ENCODE measurements at places on chromosomes 2 and 18.

DNA sequence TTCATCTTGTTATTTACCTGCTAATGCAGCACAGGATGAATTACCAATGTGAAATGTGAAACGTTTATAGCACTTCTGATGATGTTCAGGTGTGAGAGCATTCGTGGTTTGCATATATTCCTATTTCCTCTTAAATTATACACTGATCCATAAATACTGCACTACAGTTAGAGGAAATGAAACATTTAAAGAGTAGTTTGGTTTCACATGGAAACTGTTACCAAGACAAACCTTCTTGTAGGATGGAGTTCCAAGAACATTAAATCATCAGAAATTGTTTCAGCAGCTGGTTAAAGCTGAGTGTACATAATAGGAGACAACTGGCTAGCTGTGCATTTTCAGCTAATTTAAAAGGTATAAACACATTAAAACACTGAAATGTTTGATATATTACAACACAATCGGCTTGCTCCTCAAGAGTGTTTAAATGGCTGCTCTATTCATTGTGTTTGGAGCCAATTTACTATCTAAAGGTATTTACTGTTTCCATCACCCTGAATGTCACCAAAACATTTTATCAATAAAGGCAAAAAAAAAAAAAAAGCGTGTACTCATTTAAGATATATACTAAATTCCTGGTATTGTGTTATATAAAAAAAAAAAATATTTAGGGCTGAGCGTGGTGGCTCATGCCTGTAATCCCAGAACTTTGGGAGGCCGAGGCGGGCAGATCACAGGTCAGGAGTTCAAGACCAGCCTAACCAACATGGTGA is 100.6 kb downstream of the DYM start:
- H3K4me3 ChIP-seq = no peak overlapping the region
- H3K27me3 ChIP-seq = no peaks in the 10 kb centered on the region
- no peaks in the 10 kb centered on the region for H3K4me1 ChIP-seq
- no peak for DNase-seq

DNA sequence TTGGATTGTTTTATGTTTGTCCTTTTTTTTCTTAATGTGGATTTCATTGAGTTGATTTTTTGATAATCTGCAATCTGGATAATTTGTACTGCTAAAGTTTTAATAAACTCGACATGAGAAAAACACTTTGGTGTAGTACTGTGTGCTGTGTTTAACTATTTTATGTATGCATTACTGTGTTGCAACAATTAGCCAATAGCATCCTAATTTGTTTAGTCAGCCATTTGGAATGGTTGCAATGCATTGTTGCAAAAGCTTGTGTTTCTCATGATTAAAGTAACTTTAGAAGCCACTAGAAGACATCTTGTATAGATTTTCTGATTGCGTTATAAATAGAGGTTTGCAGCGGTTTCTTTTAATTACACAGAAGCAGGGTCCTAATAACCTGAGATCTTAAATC is 53.5 kb downstream of the PPIG start:
- no peak overlapping the region for H3K4me3 ChIP-seq
- no peak for DNase-seq
- H3K27me3 ChIP-seq = no peaks in the 10 kb centered on the region
- no peak overlapping the region for H3K27ac ChIP-seq
- peaks cover 51% of the 10 kb centered on the region for H3K36me3 ChIP-seq

DNA sequence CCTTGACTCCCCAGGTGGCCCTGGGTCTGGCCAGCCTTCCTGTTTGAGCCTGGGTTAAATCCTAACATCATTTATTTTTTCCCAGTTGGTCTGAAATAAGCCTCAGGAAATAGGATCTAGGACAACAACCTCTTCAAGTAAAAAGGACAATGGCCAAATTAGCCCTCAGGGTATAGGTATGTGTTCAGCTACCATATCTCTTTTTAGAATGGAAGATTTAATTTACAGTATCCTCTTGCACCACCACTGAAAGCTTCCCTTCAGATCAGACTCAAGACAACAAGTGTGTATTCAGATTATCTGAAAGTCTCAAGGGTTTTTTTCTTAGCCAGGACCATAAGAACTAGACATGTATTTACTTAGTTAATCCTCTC is 61.6 kb upstream of the CXCR4 start:
- no peaks in the 10 kb centered on the region for H3K36me3 ChIP-seq
- no peak for DNase-seq
- H3K4me1 ChIP-seq = no peaks in the 10 kb centered on the region

DNA sequence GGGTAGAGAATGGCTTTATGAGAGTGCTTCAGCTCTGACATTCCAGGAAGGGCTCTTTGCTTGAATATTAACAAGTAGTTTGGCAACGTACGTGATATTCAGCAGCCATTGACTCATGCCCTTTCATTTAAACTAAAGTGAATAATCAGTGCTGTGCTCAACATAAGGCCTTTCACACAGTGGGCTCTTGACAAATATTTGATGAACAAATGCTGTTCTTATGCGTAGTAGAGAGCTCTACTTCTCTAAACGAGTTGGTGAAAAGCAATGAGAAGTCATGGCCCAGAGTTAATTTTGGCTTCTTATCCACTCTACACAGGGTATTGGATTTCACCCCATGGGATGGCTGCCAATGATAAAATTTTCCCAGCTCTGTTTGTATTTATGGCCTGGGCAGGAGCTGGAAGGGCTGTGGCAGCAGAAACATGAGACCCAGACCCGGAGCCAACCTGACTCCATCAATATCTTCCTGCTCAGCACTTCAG is 338.9 kb downstream of the CCDC85A start:
- H3K27ac ChIP-seq = no peak overlapping the region

GRCh38 chr2:99200076-99200800 is 19.3 kb downstream of the MRPL30 start:
- peaks cover 36% of the 10 kb centered on the region for H3K36me3 ChIP-seq
- no peaks in the 10 kb centered on the region for H3K27me3 ChIP-seq
- no peak overlapping the region for H3K4me3 ChIP-seq
- DNase-seq = no peak
- no peaks in the 10 kb centered on the region for H3K4me1 ChIP-seq

DNA sequence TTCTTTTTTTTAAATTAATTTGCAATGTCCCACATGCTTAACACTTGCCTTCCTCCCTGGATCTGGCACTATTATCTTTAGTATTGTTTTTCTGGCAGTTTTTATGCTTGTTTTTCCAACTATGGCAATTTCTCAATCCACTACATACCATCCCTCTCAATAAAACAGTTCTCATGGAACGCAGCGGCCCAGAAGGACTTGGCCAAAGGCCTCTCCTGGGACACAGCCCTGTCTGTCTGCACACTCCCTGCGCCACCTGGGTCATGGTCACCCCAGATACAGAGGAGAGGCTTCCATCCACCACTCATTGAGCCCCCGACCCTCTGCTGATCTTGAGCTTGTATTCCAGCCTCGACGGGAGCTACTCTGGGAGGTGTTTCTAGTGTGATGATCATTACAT is 91.2 kb downstream of the TWIST2 start:
- no peaks in the 10 kb centered on the region for H3K36me3 ChIP-seq
- no peak overlapping the region for H3K27ac ChIP-seq
- no peaks in the 10 kb centered on the region for H3K4me1 ChIP-seq
- DNase-seq = peak; percentile 20
- H3K27me3 ChIP-seq = no peaks in the 10 kb centered on the region

- H3K27me3 ChIP-seq = peaks cover 2% of the 10 kb centered on the region
- H3K27ac ChIP-seq = no peak overlapping the region
- no peak for DNase-seq
- H3K4me1 ChIP-seq = peaks cover 39% of the 10 kb centered on the region
- no peaks in the 10 kb centered on the region for H3K36me3 ChIP-seq
Observed at GRCh38 chr2:222297600-222297935, 1.2 kb downstream of the PAX3 start.

Data from upper lobe of left lung (tissue), 6 donors.